ENCODE measurements at places on chromosomes 11 and 22. TPM values are rescaled to one million over a fixed set of nuclear protein-coding genes. Genes with fewer than 3 reads are reported as not detected.

- DNase-seq, result no peak
Measured at GRCh38 chr22:27796829-27797519, 4.6 kb downstream of the MN1 start.

Gene TSKU
- total RNA-seq, result 1.5 TPM

DNA sequence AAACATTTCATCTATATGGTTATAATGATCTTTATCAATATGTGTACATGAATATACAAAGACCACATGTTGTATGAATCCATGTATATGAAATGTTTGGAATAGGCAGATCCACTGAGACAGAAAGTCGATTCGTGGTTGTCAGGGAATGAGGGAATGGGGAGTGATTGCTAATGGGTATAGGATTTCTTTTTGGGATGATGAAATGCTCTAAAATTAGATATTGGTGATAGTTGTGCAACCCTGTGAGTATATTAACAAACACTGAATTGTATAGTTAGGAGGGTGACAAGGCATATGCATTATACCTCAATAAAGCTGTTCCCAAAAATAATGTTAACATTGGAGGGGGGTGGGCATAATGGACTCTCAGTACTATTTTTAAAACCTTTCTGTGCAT, 5.0 kb upstream of the PTPMT1 start:
- no peak for DNase-seq

DNA sequence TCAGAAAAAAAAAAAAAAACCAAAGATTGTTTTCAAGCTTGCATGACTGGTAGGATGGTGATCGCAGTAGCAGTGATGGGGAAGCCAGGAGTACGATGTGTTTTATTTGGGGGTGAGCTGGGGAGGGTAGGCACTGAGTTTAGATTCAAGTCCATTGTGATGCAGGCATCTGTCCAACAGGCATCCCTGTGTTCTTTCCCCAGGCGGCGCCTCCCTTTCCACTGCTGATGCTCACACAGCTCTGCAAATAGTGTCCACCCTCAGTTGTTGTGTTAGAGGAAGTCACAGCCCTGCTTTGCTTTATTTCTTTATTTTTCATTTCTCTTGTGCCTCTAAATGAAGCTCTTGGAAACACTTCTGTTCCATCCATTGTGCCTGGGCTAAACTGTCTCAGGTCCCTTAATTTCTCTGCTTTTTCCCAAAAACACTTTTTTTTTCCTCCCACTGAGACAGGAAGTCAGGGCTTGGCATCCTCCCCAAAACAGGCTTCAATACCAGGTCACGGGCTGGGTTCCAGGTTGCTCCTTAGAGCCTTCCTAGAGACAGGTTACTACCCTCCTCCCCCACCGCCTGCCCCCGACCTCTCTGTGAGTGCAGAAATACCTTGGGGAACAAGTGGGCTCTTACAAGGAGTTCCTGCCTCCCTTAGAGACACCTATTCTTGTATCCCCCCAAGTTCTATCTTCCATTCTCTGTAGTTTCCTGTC, 38.6 kb upstream of the HSPA8 start:
- no peak for DNase-seq

Gene HYOU1
- 108 TPM for total RNA-seq

- no peak for DNase-seq
Measured at GRCh38 chr11:75874684-75875341, 59.8 kb downstream of the UVRAG start.

DNA sequence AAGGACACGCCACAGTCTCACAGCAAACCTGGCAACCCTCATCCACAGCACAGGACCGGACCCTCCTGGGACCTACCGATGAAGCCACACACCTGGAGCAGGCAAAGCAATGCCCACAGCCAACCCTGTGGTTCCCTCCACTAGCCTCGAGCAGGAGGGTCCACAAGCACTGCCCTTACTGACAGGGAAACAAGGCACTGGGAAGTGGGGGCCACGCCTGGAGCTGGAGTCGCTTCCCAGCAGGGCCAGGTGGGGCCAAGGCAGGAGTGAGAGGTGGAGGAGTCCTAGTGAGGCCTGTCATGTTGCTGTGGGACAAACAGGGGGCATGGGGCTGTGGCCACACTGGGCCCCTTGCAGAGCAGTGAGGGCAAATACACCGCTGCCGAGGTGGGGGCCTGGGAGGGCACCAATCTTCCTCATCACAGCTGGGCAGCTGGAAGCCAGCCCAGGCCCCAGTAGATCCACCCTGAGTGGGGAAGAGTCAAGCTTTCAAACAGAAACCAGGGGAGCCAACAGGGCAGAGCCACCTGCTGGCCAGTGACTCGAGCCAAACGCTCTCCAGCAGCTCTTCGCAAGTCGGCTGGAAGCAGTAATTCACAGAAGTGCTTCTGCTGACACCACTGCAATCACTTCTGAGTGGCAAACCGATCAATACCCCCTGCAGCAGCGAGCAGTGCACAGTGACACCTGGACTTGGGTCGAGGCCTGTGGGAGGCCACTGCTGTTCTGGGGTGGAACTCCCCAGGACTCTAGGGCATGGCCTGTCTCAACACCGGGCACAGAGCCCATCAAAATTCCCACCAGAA, 13.7 kb downstream of the SULT4A1 start:
- DNase-seq, result no peak

DNA sequence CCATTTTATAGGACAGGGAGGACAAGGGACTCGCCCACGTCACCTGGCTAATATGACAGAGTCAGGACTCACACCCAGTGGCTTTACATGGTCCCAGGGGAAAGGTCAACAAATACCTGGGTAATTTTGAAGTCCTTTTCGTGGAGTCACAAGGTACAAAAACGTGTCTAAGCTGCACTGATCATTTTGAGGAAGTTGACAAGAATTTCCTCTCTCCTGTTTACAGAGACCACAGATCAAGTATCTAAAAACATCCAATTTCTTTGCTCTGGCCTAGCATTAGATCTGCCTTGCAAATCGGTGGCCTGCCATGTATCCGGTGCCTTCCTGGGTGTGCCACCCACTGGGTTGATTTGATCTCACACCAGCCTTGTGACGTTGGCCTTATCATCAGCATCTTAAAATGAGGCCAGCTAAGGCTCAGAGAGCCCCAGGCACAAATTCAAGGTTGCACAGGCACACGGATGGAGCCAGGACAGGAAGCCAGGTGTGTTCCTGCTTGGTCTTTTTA, 17.6 kb downstream of the GDPD5 start:
- DNase-seq, result peak; percentile 66

- DNase-seq, result no peak
Measured at GRCh38 chr11:68942095-68942620, 38.5 kb downstream of the IGHMBP2 start.

GRCh38 chr11:2564008-2564530, 119.3 kb downstream of the KCNQ1 start:
- no peak for DNase-seq

Gene RASGRP2
- total RNA-seq, result 123 TPM

Gene CDC45
- 94.8 TPM for total RNA-seq

Gene CARD18
- total RNA-seq, result not detected

Gene CNTN5
- not detected for total RNA-seq

- no peak for DNase-seq
Measured at GRCh38 chr11:43214471-43214870, 97.3 kb upstream of the API5 start.

Gene SCUBE1
- total RNA-seq, result 0.40 TPM

Gene UCP3
- total RNA-seq, result 3.3 TPM

DNA sequence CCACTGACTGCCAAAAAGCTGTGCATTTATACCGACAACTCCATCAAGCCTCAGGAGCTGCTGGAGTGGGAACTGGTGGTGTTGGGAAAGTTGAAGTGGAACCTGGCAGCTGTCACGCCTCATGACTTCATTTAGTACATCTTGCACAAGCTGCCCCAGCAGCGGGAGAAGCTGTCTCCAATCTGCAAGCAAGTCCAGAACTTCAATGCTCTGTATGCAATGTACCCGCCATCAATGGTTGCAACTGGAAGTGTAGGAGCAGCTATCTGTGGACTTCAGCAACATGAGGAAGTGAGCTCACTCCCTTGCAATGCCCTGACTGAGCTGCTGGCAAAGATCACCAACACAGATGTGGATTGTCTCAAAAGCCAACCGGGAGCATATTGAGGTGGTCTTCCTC, at the start of gene SLC22A25:
SLC22A25 (minus strand) TSS at position 67 of the 400 bp plus-strand sequence. CDS start 13,947 bp downstream, outside the sequence.
- DNase-seq, result no peak

Gene ALX4
- not detected for total RNA-seq

DNA sequence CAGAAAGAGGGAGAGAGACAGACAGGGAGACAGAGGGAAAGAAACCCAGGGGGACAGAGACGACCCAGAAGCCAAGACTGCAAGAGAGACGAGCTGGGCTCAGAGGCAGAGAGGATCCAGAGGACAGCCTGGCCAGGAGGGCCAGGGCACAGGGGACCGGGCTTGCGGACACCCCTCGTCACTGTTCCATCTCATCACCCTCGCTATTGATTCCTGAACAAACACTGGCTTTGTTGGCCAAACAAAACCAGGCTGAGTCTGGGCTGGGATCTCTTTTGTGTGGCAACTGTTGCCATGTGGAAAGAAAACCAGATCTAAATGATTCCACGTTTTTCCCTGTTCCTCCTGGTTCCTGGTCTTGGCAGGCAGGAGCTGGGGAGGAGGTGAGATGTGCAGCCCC, 339.4 kb downstream of the MN1 start:
- no peak for DNase-seq

DNA sequence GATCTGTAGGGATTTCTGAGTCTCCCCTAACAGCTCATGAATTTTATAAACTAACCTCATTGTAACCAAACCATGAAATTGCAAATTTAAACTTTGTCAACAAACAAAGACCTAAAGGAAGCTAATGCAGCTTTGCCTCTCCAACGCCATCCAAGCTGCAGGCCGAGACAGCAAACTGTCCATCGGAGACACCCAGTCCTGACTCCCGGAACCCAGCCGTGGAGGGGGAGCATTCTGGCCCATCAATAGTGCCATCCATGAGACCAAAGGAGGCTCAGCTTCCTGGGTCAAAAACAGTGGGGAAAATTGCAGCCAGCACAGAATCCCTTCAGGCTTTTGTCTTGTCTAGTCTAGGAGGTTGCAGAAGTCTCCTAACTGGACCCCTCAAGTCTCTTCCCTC, 147.6 kb upstream of the OPCML start:
- DNase-seq, result no peak

Gene JRKL
- total RNA-seq, result 11.2 TPM

GRCh38 chr11:17968206-17968605, 44.6 kb downstream of the SERGEF start:
- DNase-seq, result no peak

Gene MS4A4E
- not detected for total RNA-seq

GRCh38 chr22:28582806-28583205, 96.8 kb downstream of the TTC28 start:
- DNase-seq, result no peak

Gene C11orf42
- not detected for total RNA-seq

DNA sequence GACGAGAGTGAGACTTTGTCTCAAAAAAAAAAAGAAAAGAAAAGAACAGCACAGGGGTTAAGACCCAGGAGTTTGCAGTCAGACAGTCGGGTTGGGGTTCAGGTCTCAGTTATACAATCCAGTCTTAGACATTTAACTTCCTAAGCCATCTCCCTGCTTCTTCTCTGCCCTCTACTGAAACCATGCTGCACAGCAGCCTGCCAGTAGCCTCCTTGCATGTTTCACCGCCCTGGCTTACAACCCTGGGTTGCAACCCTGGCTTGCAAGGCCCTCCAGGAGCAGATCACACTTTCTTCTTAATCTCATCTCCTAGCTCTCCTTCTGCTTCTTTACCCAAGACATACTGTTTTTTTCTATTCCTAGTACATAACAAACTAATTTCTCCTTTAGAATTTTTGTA, 5.9 kb upstream of the B3GAT3 start:
- no peak for DNase-seq

DNA sequence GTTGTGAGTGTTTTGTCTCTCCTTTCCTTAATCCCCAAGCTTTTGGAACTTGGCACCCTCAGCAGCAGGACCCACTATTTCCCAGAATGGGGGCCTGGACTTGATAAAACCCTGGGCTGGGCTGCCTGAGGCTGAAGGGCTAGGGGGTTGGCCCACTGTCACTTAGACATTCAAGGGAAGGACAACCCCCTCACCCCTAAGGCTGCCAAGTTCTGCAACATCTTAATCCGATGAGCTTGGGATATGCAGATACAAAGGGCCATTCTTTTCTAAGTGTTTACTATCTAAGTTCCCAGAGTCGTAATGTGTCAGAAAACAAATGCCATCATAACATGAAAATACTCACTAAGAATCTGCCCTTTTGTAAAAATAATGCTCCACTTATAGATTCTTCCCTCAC, 42.9 kb downstream of the IRAG1 start:
- DNase-seq, result no peak

Gene RBMXL2
- total RNA-seq, result not detected

GRCh38 chr11:13928566-13929251, 33.8 kb upstream of the SPON1 start:
- DNase-seq, result no peak

Gene TMA7B
- 5.1 TPM for total RNA-seq
